ENCODE measurements at places on chromosomes 13 and 19. TPM values are rescaled to one million over a fixed set of nuclear protein-coding genes. Genes with fewer than 3 reads are reported as not detected.
A peak's percentile ranks its signal among the peaks of the same experiment; 100 is the strongest.

DNA sequence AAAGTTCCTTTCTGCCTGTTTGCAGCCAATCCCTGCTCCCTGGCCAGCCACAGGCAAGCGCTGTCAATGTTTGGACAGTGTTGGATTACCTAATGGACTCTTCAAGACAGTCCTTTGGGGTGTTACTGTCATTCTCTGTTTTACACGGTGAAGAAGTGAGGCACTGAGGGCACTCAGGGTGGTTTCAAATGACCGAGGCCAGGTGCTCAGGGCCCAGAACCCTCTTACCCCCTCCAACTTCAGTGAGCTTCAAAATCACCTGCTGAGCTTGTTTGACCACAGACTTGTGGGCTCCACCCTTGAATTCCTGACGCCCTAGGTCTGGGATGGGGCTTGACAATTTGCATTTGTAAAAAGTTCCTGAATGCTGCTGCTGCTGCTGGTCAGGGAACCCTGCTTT is 97.9 kb downstream of the GGACT start:
- no peak for DNase-seq

- no peak for DNase-seq
Measured at GRCh38 chr13:76936763-76937162, 11.5 kb upstream of the ACOD1 start.

- DNase-seq, result no peak
Measured at GRCh38 chr13:93926425-93926824, 553.1 kb downstream of the DCT start.

DNA sequence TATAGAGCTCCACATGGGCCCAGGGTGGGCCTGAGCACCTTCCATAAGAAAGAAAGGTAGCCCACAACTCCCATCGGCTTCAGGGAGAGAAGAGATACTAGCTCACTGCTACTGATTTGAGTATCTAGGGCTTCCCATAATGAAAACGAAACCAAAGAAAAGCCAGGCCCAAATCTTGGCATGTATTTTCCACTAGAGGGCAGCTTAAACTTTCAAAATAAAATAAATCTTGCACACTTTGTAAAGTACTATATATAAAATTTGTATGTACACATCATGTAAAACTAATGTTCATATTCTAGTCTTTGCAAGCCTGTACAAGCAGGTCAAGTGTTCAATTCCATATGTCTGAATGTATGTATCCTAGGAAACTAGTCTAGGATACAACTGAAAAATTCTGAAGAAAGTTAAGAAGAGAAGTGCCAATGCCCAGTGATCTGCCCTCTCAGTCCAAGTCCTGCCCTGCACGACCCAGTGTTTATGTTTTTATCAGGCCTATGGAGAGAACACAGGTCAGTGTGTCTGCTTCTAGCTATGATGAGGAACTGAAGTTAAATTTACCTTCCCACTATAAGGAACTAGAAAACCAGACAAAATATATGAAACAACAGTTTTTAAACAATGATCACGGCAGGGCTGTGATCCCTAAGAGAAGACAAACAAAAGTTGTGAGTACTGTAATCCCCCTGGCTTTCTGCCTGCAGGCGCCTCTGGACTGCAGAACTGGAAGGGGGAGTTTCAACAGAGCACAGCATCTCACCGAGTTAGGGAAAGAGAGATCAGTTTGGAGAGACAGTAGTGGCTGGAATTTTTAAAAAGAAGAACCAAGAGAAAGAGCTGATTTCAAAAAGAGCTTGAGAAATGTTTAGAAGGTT is 475.7 kb downstream of the UQCRFS1 start:
- peak; percentile 35 for DNase-seq

DNA sequence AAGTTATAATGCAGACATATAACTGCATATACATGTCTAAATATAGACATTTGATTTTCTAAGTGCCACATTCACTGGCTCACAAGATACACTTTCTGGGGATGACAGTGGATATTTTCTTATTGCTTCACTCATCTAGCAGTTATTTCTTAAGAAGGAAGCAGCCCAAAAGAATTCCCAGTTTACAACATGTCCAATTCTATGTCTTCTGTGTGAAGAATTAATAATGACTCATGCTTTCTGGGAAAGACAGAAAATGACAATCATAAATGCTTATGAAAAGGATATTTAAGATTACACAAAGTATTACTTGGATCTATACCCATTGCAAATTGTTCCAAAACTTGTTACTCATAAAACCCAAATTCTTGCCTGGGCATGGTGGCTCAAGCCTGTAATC is 543.4 kb downstream of the SUCLA2 start:
- DNase-seq, result no peak

- no peak for DNase-seq
Measured at GRCh38 chr13:60051754-60052285, 111.9 kb downstream of the DIAPH3 start.

- DNase-seq, result no peak
Measured at GRCh38 chr13:40651866-40652587, 14.4 kb downstream of the FOXO1 start.

DNA sequence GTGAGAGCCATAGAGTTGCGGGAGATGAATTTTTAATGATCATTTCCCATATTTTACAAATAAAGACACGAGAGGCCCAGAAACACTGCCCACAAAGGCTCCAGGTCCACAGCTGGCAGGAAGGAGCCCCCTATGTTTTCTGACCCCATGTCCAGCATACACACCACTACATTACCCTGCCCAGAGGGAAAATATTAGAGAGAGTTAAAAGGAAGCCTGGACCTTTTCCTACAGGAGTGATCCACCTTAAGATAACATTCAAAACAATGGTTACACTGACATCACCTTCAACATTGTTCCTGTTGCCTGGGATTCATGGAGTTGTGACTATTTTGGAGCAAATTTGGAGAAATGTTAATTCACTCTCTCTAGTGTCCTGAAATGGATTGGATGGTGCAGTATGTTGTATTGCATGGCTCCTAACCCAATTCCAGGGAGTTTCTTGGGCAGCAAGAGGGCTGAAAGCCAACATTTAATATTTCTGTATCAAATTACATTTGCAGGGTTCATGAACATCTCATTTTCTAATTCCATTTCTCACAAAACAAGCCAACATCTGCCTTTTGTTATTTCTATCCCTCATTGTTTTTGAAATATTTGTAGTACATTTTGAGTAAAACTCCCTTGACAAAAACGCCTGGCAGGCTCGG is 172.5 kb downstream of the DLEU7 start:
- DNase-seq, result no peak

GRCh38 chr19:18226956-18227780 is 930 bp upstream of the PDE4C start:
- no peak for DNase-seq

DNA sequence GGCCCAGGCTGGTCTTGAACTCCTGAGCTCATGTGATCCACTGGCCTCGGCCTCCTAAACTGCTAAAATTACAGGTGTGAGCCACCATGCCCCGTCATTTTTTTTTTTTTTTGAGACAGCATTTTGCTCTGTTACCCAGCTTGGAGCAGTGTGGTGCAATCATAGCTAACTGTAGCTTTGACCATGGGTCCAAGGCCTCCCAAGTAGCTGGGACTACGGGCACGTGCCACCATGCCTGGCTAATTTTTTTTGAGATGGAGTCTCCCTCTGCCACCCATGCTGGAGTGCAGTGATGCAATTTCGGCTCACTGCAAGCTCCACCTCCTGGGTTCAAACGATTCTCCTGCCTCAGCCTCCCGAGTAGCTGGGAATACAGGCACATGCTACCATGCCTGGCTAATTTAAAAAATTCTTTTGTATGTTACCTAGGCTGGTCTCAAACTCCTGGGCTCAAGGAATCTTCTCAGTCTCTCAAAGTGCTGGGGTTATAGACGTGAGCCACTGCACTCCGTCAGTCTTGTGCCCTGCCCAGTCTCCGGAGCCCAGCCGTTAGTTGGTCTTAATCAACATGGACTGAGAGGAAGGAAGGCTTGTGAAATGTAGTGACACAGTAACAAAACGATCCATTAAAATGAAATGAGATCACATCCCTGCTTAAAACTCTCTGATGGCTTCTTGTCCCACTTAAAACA is 1.4 kb upstream of the LRG1 start:
- no peak for DNase-seq

GRCh38 chr13:92821324-92821723 is 405.3 kb upstream of the GPC6 start:
- DNase-seq, result no peak

- DNase-seq, result no peak
Measured at GRCh38 chr19:3494051-3494450, 6.4 kb downstream of the DOHH start.

DNA sequence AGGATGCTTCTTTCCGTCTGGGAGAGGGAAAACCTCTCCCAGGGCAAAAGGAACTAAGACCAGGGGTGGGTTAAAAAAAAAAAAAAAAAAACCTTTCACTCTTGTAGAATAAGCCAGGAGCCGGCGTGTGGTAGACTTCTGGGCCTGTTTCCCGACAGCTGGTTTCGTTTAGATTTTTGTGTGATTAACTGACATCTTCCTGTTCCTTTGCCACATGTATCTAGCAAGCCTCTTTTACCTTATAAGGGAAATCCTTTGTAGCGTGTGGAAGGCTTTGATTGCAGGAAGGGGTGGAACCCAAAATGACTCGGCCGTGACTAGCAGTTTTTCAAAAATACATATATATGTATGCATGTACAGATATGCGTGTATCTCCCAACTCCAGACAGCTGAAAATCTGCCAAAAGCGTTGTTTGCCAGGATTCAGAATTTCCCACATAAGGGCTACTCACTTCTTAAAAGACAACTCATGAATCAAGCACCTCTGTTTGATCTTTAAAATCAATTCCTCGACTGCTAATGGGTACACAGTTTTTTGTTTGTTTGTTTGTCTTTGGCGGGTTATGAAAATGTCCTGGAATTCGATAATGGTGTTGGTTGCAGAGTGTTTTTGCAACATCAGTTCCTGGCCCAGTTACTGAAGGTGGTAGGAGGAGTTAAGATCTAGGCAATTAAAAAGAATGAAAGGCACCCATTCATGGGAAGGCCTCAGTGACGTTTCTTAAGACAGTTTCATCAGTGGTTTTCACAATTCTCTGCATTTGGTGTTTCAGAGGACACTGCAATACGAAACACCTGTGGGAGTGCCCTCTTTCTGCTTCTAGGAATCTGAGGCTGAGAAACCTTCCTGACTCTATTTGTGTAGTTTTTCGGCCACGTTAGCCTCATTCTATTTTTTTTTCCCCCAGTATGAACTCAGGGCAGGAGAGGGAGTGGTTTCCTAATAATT is 2.7 kb downstream of the TPM4 start:
- DNase-seq, result peak; percentile 93

Gene CCDC122
- 6.0 TPM for total RNA-seq

Gene ZNF665
- 3.7 TPM for total RNA-seq

Gene DACH1
- total RNA-seq, result not detected

Measured in Daoy (cell line).